ENCODE measurements at places on chromosomes 2 and 18.

- DNase-seq: no peak
Observed at GRCh38 chr18:42113529-42114191, 158.6 kb downstream of the PIK3C3 start.

GRCh38 chr2:105403241-105403782, 4.5 kb upstream of the FHL2 start:
- DNase-seq: no peak

- no peak for DNase-seq
Observed at GRCh38 chr18:59266886-59267502, 6.3 kb downstream of the RAX start.

- DNase-seq: no peak
Observed at GRCh38 chr2:145741181-145741580, 1221.3 kb upstream of the ZEB2 start.

DNA sequence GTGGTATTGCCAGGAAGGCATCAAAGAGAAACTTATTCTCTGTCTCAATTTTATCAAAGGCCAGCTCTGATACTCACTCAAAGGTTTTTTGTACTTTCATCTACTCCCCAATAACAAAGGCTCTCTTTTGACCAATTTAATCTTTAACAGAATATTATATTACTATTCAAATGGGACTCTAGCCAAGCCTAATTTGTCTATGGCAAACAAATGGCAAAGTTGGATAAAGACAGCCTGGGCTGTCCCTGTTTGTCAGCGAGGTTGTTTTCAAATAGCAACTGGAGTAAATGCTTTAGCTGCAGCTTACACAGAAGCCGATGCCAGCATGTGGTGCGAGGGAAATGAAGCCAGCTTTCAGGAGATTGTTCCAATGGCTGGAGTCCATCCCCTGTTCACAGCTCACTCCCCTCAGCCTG, 80.1 kb upstream of the CTNNA2 start:
- peak; percentile 57 for DNase-seq

GRCh38 chr2:148930046-148930775, 55.2 kb downstream of the KIF5C start:
- DNase-seq: no peak

- DNase-seq: no peak
Observed at GRCh38 chr2:45278365-45279078, 269.3 kb upstream of the SIX2 start.

DNA sequence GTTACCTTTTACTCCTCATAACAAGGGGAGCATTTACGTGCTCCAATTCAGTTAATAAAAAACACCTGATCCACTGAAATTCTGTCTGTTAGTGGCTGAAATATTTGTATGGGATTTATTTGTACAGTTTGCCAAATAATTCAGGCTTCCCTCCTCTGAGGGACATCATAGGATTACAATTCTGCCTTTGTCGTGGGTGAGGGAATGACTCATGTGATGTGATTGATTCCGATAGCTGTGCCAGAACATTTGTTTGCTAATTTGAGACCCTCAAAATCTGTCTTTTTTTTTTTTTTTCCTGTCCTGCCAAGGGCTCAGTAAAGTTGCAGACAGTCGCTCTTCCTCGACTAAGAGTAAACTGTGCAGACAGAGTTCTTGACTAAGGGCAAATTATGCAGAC, 612.6 kb upstream of the CDH2 start:
- no peak for DNase-seq

DNA sequence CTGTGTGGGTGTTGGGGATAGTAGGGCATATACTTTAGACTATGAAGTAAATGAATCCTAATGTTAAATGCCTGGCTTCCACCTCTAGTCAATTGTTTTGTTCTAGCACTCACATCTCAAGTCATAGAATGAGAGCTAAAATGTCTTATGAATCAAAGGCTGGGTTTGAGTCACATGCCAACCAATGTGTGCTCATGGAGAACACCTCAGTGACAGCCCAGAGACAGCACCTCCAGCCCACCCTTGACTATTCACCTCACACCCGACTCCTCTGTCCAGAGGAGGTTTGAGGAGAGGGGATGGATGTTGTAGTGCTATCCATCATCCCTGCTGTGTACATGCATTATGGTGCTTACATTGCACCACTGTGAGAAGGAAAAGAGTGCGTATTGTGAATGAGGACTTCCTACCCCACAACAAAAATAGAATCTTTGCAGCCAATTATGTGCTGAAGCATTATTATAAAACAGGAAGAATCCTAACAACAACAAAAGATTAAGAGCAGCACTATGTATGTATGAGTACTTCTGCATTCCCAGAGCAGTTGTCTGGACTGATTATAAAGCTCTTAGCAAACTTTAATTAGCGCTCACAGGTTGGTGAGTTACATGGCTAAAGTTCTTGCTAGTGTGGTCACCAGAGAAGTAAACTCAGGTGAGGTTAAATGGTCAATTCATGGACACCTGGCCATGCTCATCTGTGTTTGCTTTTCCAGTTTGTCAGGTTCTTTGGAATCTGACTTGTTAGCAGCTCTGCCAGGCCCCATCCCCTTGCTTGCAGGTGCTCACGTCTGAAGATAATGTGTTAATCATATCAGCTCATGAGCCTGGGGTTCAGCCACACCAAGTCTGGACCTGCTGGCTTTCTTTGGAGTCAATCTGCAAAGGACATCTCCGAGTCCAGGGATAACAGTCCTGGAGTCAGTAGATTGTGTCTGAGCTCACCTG, 55.3 kb upstream of the NABP1 start:
- no peak for DNase-seq

GRCh38 chr18:14085770-14086457, 46.3 kb downstream of the ZNF519 start:
- no peak for DNase-seq

GRCh38 chr2:182361477-182361876, 65.4 kb downstream of the PDE1A start:
- DNase-seq: no peak

DNA sequence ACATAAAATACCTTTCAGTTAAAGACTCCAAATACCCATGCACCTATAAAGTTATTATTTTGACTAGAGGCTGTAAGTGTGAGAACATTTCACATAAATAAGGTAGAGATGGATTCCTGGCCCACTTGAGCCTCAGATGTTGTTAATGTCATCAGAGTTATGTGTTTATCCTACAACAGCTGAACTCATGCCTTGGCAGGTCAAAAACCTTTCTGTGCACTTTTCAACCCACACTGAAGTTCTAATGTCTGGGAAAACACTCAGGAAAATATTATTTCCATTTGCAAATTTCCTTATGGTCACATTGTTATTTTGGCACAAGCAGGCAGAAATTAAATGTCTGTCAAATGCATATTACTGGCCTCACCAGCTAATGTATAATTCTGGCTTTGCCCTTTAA, 209.2 kb downstream of the LNPK start:
- DNase-seq: no peak

GRCh38 chr2:28153851-28154250, 238.8 kb upstream of the FOSL2 start:
- no peak for DNase-seq

- DNase-seq: peak; percentile 47
Observed at GRCh38 chr18:56662502-56662901, 11.3 kb downstream of the WDR7 start.

GRCh38 chr2:174210862-174211261, 37.5 kb downstream of the OLA1 start:
- no peak for DNase-seq

DNA sequence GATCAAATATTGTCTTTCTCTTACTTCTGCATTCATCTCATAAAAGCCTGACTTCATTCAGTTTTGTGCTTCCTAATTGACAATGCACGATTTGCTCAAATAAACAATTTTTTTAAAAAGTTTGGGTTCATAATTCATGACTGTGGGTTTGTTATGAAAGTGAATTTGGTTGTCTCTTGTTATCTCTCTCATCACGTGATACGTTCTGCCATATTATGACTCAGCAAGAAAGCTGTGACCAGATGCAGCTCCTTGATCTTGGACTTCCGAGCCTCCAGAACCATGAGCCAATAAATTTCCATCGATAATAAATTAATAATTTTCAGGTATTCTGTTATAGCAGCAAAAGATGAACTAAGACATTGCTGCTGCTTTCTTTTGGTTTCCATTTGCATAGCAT, 156.5 kb upstream of the LRATD1 start:
- no peak for DNase-seq

- no peak for DNase-seq
Observed at GRCh38 chr2:12318427-12319057, 398.2 kb upstream of the TRIB2 start.

DNA sequence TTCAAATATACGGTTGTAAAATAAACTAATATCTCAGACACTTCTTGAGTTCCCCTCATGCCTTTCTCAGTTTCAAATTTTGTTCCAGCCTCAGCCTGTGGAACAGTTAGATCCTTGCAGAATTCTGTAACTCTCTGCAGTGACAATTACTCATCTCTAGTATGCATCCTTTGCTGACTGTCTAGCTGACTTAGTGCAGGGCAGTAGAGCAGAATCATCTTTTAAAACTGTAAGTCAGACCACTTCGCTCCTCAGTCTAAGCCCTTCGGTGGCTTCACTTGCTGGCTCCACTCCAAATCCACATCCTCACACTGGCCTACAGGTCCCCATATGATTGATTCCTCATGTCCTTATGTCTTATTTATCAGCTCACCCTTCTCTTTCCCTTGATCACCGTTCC, 164.1 kb upstream of the ZSWIM2 start:
- no peak for DNase-seq

GRCh38 chr2:68115965-68116364, 41.7 kb upstream of the PNO1 start:
- no peak for DNase-seq

DNA sequence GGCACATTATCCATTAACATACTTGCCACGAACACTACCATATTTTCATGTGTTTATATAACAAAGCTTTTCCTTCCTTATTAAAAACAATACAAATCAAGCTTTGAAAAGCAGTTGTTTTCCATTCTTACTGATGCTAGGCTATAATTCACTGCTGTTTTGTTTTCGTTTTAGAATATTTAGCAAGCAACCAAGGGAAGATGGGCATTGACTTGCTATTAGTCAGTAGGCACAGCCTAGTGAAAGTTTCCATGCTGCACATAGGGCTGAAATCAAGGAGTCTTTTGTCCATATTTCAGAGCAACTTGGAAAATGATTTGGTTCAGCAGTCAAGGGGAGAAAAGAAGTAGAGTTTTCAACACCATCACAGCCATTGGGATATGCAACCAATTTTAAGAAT, 31.3 kb downstream of the BCL2 start:
- no peak for DNase-seq

- DNase-seq: no peak
Observed at GRCh38 chr2:31765078-31765945, 184.6 kb upstream of the SRD5A2 start.

- no peak for DNase-seq
Observed at GRCh38 chr18:46416706-46417638, 240.0 kb downstream of the LOXHD1 start.

DNA sequence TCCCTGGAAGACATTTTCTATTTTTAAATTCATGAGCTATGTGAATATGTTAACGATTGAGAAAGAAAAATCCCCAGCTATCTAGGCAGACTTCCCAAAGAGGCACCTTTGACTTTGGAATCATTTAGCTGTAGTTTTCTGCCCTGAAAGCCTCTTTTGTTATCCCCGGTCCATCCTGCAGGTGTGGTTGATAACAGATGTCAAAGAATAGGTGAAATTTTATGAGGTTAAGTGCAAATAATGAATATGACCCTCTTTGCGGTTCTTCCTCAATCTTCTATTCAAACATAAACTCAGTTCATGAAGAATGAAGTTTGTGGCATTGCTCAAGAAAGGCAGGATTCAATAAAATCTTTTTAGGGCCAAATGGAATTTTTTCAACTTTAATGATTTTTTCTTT, 51.6 kb upstream of the ATP8B1 start:
- DNase-seq: peak; percentile 75

GRCh38 chr2:102387763-102388546, 32.4 kb downstream of the IL18R1 start:
- DNase-seq: no peak

- peak; percentile 95 for DNase-seq
Observed at GRCh38 chr2:144431392-144431783, 88.5 kb downstream of the ZEB2 start.

DNA sequence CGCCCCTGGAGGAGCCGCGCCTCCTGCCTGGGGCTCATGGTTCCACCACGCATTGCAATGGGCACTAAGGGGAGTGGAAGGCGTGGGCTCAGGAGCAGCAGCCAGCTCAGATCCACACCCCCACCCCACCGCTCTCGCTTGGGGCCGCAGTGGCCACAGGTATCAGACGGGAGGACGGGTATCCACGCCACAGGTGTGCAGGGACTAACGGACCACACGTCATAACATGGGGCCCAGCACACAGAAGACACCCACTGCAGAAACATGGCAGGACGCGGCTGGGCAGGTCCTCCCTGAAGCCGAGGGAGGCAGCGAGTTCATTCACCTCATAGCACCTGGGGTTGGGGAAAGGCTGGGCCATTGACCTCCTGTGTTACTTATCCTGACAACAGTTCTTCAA, 13.0 kb downstream of the HDAC4 start:
- no peak for DNase-seq

DNA sequence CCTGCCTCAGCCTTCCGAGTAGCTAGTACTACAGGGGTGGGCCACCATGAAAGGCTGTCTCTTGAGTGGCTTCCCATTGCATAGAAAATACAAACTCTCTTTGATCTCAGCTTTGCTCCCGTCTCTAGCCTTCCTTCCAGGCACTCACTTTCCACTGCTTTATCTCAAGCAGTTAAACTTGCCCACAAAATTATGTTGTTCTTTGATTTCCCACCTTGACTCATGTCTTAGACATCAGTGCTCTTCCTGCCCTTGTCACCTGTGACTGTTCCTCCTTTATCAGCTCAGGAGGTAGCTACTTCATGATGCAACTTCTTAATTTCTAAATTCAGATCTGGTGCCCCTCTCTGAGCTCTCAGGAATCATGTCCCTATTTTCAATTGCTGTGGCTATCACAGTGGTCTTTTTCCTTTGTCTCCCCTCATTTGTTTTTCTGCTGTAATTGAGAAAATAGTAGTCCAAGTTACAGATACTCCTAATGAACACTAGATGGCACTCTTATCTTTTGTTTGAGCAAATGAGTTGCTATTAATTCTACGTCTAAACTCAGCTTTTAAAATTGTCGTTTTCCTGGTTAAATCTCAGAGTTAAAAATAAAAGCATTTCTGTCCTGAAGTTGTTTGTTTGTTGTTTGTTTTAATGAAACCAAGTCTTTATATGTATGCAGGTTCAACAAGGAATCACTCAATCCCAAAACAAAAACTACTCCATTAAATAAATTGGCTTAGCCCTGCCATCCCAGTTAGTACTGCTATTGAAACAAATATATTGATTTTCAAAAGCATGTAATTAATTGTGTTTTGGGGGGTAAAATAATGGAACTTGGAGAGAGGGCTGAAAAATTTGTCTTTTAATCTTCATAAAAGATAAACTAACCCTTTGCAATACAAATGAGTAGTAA, 46.9 kb upstream of the GREB1L start:
- peak; percentile 43 for DNase-seq

All from NCI-H526 treated with DMSO at 0.1 percent for 48 hours (cell line).